Lung microvascular endothelial cell (primary cell): ENCODE measurements at places on chromosomes 1 and 21. TPM values are rescaled to one million over a fixed set of nuclear protein-coding genes. Genes with fewer than 3 reads are reported as not detected.

ZNF593OS gene
- total RNA-seq, result not detected in 2 replicates

KRTAP11-1 gene
- total RNA-seq, result not detected in 2 replicates

GJC2 gene
- 6.5 and 18.3 TPM in 2 replicates for total RNA-seq

OR6N2 gene
- total RNA-seq, result not detected in 2 replicates

MARK1 gene
- 0.65 and 2.2 TPM in 2 replicates for total RNA-seq

TMEM200B gene
- 0.20 and 0.22 TPM in 2 replicates for total RNA-seq

HEYL gene
- total RNA-seq, result under 0.01 TPM in 1 of 2 replicates, not detected in the other

MEAF6 gene
- 27.9 and 41.3 TPM in 2 replicates for total RNA-seq

ST6GALNAC5 gene
- total RNA-seq, result not detected in 2 replicates

NAV1 gene
- 1.6 and 5.9 TPM in 2 replicates for total RNA-seq

LCE1C gene
- not detected in 2 replicates for total RNA-seq

KCNH1 gene
- total RNA-seq, result not detected in 2 replicates

C1orf141 gene
- total RNA-seq, result not detected in 2 replicates

SYNC gene
- total RNA-seq, result 11.3 and 13.9 TPM in 2 replicates

FCRL1 gene
- not detected in 2 replicates for total RNA-seq

POLR3GL gene
- 12.9 and 14.9 TPM in 2 replicates for total RNA-seq

CCDC190 gene
- total RNA-seq, result under 0.01 and 0.22 TPM in 2 replicates

ADAMTS4 gene
- 7.1 and 9.2 TPM in 2 replicates for total RNA-seq

PLCH2 gene
- under 0.01 TPM in 2 replicates for total RNA-seq

SYCP1 gene
- not detected in 2 replicates for total RNA-seq

GPR52 gene
- 0.22 and 0.99 TPM in 2 replicates for total RNA-seq
